Activated naive CD4-positive, alpha-beta T cell treated with anti-CD3 and anti-CD28 coated beads, Interleukin-2, amount 50 U/mL, for 16 hours (primary cell): ENCODE measurements at places on chromosomes 6 and 20.

DNA sequence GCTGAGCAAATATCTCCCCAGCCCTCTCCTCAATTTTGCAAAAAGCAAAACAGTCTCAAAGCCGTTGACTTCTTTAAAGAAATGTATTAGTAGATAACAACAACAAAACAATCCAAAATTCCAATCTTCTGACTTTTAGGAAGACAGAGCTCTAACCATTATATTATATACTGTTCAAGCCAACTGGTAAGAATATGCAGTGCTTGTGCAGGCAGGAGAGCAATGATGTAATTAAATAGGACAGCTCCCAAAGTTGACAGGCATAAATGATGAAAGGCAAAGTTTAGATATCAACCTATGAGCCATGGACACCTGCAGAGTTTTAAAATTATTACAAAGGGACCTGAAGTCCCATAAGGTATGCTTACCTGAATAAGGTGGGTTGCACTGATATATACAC, 16.6 kb upstream of the CEP85L start:
- no peak for DNase-seq

- DNase-seq, result peak; percentile 41
Measured at GRCh38 chr20:29873946-29874345, 1383.5 kb upstream of the DEFB115 start.

DNA sequence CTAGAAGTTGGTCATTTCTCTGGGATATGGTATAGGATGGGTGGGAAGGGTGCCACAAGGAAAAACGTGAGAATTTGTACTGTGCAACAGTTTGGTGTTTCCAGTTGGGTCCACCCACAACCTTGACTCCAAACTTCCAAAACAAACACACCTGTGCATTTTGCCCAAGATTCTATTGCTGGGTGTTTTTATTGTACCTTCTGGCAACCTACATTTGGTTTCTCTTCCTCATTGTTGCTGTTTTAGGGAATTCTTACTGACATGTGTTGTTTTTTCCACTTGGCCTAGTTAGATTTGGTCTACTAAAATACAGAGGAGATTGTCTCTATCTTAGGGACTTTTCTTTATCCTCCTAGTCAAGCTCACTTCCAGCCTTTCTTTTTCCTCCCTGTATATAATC, 16.7 kb downstream of the TULP4 start:
- no peak for DNase-seq

- DNase-seq, result no peak
Measured at GRCh38 chr6:133903855-133904254, 14.9 kb downstream of the TCF21 start.

GRCh38 chr6:3159805-3160781, 2.7 kb upstream of the TUBB2A start:
- DNase-seq, result peak; percentile 55

DNA sequence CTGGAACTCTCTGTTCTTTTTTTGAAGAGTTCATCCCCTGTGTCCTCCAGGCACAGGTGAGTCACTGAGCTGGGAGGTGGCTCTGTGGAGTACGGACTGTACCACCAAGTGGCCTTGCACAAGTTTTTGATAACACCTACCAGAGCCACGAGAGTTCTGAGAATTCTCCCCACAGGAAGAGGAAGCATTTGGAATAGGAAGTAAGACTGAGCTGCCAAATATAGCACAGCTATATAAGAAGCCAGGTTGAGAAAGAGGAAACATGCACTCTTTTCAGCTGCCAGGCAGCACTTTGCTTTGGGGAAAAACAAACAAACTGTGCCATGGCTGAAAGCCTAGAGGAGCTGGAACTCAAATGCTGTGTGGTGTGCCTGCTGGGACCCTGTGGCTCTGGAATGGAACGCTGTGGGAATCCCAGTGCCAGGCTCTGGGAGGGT, 70.8 kb upstream of the RIPOR2 start:
- DNase-seq, result no peak

DNA sequence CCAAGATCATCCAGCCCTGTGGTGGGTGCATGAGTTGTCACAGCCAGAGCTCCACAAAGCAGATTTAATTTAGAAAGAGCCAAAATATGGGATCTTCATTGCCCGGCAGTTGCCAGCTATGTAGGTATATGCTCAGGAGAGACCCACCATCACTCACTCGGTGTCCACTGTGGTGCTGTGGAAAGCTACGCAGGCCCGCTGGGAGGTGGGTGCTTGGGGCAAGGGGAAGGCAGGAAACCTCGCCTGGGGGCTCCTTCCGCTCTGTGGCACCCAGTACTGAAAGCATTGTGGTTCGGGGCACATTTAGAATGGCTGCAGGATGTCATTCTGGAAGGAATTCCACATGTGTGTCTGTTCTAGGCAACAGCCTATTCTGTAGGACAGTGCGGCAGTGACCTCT, 259.9 kb downstream of the TAF4 start:
- no peak for DNase-seq

DNA sequence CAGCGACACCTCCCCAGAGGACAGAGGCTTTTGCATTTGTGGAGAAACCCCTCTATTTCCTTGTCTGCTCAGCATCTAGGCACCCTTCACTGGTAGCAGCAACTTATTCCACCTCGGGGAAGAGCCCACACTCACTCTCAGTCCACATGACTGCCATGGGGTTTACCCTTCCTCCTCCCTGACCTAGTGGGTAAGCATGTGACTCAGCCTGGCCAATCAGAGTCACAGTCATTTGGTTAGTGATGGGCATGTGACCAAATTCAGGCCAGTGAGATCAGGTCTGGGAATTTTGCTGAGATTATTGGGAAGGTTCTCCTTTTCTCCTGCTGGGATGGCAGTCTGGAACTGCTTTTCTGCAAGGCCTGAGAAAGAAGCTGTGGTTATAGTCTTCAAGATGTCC, 145.7 kb upstream of the PHACTR3 start:
- no peak for DNase-seq

- no peak for DNase-seq
Measured at GRCh38 chr6:131213501-131213990, 78.3 kb downstream of the AKAP7 start.

GRCh38 chr6:46849361-46849690, 56.1 kb downstream of the MEP1A start:
- no peak for DNase-seq

- no peak for DNase-seq
Measured at GRCh38 chr6:22383016-22383415, 86.2 kb upstream of the PRL start.

DNA sequence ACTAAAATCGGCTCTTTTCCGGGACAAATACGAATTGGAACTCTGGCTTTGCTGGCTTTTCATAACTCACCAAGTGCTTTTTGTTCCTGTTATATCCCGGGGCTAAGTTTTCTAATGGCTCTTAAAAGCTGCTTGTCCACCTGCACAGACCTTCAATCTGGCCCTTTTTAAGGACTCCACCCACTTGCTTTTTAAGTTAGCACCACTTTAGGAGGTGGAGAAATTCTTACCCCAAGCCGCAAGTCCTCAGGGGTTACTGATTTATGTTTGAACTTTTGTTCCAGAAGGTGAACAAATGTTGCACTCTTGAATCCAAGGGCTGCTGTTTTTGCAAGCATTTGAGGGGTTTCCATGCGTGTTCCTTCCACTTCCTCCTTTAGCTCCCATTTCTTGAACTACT, 37.8 kb downstream of the FAM184A start:
- DNase-seq, result no peak

DNA sequence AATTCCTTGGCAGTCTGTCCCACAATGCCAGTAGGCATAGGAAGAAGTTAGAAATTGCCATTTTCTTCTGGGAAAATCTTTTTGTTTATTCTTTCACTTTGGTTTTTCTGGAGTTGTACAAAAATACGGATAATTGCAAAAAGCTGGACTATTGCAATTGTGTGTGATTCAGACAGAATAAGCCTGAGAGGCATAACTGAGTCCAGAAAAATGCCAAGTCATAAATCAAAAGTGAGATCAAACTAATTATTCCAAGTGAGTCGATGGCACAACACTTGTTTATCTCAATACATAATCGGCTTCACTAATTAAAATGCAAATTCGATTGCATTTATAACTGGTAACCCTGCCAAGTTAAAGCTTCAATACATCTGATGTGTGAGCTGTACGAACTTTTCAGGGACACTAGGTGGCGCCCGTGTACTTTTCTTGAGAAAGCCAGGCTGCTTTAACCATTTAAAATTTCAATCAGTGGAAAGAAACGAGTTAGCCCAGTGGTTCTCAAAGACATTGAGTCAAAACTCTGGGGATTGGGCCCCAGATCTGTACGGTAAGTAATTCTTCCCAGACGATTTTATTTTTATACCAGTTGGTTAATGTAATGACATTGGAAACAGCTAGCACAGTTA, 102.6 kb downstream of the LAMP5 start:
- DNase-seq, result peak; percentile 34

DNA sequence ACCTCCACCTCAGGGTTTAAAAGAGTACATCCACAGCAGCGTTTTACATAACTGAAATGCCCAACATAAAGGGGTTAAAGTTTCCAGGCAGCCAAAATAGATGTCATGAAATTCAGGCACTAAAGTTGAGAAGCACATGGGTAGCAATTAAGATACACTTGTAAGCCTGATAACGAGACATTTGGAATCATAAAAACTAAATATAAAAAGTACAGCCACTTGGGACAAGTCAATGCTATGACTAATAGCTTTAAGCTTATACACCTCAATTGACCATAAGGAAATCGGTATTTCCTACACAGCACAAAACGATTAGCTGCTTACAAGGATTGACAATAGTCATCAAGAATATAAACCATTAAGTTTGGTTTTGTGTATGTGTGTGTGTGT, 11.8 kb downstream of the LOC128125822 start:
- no peak for DNase-seq

DNA sequence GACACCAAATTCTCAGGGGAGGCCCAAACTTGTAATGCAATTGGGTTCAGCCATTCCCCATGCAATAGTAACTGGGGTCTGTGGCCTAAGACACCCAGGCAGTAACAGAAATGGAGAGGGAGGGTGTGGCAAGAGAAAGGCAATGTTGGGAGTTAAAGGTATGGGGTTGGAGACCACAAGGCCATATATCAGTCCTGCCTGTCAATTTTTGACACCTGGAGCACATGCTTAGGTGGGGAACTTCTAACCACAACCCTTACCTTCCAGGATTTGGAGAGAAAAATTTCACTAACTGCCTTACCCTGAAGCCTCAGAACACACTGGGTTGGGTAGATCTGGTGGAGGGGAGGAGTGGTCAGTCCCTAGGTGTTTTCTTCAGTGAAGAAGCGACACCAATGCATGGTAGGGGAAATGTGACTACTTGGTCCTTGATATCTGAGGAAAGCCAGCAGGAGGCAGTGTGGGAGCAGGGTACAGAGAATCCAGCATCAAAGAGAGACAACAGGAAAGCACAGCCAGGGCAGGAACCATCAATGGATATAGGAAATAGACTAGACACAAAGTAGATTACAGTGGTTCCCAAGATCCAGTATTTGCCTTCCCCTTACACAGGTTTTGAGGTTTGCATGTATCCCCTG, 6.8 kb upstream of the USP49 start:
- DNase-seq, result peak; percentile 61

DNA sequence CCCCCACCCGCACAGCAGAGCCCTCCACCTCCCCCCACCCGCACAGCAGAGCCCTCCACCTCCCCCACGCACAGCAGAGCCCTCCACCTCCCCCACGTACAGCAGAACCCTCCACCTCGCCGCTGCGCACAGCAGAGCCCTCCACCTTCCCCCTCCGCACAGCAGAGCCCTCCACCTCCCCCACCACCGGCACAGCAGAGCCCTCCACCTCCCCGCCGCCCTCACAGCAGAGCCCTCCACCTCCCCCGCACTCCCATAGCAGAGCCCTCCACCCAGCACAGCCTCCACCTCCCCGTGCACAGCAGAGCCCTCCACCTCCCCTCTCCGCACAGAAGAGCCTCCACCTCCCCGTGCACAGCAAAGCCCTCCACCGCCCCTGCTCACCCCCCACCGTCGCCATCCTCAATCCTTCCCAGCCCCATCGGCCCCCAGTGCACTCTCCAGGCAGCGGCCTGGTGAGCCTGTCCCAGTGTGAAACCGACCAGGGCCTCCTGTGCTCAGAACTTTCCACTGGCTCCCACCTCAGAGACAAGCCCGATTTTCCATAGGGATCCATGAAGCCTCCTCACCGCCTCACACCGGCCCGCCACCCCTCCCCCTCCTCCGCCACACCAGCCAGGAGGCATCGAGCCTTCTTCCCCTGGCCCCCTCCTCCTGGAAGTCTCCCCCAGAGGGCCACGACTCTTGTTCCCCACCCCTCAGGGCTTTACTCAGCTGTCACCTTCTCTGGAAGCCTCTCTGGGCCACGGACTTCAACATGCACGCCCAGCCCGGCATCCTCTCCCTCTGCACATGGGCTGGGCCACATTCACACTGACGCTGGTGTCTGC, 347.1 kb downstream of the ZFAND3 start:
- no peak for DNase-seq

- DNase-seq, result no peak
Measured at GRCh38 chr20:41599699-41600104, 18.5 kb downstream of the CHD6 start.

- DNase-seq, result no peak
Measured at GRCh38 chr6:14037402-14038277, 79.9 kb upstream of the CD83 start.

DNA sequence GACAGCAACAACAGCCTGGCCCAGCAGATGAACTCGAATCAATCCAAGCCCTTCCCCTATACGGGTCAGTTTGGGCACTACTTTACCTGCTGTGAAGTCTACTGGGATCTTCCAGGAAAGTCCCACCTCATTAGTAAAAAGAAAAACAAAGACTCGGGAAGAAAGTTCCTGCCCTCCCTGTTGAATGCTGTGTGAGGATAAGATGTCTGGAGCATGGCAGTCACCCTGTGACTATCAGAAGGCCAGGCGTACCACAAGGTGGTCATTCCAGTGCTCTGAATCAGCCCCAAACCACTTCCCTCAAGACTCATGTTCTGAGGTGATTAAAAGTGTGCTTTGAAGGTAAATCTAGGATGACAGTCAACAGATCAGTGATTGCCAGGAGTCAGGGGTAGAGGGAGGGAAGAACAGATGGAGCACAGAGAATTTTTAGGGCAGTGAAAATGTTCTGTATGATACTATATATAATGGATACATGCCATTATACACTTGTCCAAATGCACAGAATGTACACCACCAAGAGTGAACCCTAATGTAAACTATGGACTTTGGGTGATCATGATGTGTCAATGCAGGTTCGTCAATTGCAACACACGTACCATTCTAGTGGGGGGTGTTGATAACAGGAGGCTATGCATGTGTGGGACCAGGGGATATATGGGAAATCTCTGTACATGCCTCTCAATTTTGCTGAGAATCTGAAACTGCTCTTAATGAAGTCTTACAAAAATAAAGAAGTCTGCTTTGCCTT, 14.7 kb downstream of the FKBP1A start:
- DNase-seq, result no peak

DNA sequence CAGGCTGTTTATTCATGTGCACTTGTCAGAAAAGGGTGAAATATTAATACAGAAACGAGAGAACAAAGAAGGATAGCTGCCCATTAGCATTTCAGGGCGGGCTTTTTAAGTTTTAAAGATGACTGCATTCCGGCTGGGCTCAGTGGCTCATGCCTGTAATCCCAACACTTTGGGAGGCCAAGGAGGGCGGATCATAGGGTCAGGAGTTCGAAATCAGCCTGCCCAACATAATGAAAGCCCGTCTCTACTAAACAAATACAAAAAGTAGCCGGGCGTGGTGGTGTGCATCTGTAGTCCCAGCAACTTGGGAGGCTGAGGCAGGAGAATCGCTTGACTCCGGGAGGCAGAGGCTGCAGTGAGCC, 130.5 kb downstream of the HFE start:
- no peak for DNase-seq

GRCh38 chr6:137893726-137894125, 26.7 kb downstream of the TNFAIP3 start:
- DNase-seq, result no peak
